ENCODE measurements at places on chromosomes 12 and 14.

DNA sequence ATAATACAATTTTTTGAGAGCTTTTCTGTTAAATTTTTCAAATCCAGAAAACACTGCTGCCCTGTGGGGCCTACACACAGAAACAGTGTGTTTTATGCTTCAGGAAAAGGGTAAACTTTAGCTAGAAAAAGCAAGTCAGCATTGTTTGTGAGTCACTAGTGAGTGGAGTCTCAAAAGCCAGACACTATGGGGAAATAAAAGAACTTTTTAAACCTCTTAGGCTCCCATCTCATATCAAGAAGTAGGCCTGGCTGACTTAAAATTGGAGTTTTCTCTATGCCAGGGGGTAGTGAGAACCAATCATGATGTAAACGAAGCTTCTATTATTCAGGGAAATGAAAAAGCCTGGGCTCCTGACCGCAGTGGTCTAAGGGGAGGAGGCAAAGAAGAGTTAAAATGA lies 12.6 kb downstream of the GPR65 start:
- DNase-seq: no peak

DNA sequence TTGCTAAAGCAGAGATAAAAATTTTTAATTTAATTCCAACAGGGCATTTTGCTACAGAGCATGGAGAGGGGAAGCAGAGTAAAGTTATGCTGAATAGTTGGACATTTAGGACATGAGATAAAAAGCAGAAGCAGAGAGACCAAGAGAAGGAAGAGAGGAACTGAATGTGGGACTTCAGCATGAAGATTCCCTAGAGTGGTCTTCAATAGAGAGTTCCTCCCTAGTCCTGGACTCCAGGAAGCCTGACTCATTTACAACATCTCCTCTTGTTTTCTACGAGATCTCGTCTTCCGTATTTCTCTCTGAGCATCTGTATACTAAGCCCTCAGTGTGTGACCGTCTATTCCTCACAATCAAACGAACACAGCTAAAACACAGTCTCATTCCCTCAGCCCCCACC lies 35.2 kb upstream of the IFT81 start:
- DNase-seq: peak; percentile 59

DNA sequence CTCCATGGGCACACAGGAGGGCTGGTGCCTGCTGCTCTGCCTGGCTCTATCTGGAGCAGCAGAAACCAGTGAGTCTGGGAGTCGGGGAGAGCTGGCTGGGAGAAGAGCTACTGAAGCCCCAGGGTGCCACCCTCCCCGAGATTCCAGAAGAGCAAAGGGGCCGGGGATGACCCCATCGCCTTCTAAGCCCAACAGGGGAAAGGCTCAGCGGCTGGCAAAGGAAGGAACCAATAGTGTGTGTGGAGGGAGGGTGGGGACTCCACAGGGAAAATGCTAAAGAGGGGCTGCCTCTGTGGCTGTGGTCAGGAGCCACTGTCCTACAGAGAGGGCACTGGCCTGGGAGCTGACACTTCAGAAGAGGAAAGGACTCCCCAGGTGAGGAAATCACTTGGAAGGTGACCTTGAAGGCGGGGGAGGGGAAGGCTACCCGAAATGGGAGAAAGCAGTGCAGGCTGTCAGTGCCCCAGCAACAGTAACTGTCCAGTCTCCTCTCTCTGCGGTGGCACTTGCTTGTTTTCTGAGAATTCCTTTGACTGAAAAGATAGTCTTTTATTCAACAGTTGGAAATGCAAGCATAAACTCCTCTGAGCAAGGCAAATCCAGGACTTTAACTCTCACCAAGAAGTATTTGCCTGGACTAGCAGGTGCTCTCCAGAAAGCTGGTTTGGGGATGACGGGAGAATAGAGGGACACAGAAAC lies 552 bp downstream of the TAPBPL start:
- DNase-seq: no peak

DNA sequence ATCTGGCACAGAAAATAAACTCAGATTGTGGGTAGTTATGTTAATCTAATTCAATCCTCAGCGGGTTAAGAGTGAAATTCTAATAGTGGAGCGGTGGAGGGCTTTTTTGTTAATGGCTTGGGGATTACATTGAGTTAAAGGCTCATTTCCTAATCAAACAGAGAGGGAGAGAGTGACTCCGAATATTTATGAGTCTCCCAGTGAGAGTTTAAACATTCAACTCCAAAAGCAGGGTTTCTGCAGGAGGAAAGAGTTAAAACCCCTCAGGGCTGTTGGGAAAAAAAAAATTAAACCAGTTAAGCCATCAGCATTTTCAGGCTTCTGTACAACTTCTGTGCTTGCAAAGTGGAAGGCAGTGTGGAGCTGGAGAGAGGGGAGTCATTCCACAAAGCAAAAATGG lies 62.1 kb upstream of the ESRRB start:
- no peak for DNase-seq

DNA sequence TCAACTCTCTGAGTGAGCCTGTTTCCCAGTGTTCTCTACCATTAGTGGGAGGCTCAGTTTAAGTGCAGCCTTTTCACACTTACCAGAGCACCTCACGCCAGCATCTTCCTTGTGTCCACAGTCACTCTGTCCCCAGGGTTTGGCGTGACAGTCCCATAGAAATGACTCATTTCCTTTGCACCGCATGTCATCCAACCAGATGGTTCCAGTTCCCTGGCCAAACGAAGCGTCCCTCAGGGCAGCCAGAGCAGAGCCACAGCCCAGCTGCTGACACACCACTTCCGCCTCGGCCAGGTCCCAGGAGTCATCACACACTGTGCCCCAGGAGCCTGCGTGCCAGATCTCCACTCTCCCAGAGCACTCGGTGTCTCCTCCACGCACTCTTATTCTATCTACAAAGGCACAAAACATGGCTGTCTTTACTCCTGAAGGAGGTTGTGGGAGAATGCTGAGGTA lies 65.4 kb downstream of the ACSM4 start:
- DNase-seq: no peak

DNA sequence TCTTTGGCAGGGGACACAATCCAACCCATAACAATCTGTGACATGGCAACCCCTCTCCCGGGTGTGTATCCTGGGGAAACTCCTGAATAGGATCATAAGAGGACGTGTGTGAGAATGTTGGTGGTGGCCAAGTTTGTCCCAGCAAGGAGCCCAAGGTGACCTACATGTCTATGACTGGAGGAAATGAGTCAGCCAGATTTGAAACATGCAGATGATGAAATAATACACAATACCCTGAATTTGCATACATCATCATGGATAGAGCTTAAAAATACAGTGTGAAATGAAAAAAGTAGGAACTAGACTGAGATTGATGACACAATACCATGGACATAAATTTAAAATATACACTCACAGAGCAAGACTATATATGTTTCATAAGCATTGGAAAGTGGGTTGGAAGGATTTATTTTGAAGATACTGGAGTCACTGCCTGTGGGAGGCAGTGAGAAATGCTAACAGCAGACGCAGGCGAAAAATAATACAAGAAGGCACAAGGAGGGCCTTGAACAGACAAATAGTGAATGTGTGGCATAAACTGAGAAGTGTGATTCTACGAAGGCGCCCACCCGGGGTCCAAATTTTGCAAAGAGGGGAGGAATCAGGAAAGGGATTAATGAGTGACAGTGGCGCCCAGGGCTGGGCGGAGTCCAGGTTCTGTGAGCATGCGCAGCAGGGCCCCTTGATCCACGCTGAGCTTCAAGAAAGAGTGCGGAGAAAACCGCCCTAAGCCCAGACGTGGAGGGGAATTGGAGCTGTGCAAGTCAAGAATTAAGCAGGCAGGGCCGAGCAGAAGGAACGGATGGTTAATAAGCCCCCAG lies 7.0 kb upstream of the MAP1LC3B2 start:
- no peak for DNase-seq

DNA sequence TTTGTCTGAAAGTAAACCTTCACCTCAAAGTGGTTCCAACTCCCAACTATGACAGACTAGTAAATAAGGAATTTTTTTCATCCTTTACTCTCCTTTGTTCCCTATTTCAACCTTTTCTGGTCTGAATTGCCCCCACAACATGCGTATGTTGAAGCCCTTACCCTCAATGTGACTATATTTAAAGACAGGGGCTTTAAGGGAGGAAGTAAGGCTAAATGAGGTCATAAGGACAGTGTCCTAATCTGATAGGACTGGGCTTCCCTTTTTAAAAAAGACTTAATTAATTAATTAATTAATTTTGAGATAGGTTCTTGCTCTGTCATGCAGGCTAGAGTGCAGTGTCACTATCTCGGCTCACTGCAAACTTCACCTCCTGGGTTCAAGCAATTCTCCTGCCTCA lies 86.3 kb downstream of the VCPKMT start:
- no peak for DNase-seq

- DNase-seq: no peak
Observed at GRCh38 chr14:34361504-34362011, 100.5 kb downstream of the SPTSSA start.

All from Kasumi-1 (cell line).